Testis (tissue), 5 donors: ENCODE measurements at places on chromosomes 3 and 15. TPM values are rescaled to one million over a fixed set of nuclear protein-coding genes. Genes with fewer than 3 reads are reported as not detected.

MCF2L2 gene
- 24.2 TPM for total RNA-seq

DNA sequence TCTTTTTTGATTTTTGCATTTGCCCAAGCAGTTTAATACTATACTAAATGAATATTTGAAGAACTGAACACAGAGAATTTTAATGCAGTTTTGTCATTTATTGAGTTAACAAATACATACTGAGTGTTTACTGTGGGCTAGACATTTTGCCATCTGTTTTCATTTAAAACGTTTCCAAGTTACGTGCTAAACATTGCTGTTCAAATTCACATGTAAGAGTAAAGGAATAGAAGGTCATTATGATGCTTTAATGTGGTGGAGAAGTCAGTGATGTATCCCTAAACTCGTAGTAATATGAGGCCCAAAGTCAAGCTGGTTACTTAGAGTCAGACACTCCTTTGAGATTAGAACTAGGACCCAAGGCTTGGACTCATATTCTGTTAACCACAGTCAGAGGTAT, 49.4 kb downstream of the CRYBG3 start:
- DNase-seq: no peak

DNA sequence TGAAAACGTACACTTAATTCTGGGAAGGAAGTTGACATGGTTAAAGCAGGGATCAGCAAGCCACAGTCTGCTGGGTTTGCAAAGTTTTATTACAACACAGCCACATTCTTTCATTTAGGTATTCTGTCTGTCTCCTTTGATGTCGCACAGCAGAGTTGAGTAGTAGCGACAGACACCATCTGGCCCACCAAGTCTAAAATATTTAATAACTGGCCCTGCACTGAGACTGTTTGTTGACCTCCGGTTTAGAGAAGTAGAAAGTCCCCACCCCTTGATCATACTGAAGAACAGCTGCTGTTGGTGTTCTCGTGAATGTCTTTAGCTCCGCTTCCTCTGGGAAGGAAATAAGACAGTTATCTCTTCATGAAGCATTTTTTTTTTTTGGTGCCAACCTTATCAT, 66.2 kb downstream of the MCTP2 start:
- no peak for DNase-seq

CCDC13 gene
- 12.5 TPM for total RNA-seq

CKMT1A gene
- 0.68 TPM for total RNA-seq

DNA sequence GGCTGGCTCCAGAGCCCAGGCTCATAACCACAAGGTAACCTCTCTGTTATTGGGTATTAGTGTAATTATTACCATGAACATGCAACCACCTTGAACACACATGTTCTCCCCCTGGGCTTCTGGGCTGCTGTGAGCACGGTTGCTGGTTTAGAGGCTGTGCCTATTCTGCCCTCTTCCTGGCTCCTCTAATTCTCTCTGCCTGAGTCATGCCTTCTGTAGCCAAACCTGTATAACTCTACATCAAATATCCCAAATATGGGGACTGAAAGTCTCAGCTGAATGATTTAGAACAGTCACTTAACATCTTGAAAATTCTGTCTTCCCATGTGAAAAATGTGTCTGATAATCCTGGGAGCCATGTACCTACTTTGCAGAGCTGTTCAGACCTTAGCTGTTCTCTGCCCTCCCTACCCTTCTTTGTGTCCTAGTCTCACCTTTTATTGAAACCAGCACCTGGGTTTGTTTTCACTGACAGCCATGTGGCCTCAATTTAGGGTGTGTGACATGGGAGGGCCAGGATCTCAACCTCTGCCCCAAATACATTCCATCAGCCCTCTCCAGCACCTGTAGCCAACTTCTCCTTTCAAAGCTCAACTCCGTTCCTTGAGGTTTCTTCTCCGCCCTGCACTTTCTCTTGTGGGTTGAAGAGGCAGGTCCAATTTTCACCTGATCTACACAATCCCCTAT, 60.7 kb downstream of the PDZRN3 start:
- no peak for DNase-seq

DNA sequence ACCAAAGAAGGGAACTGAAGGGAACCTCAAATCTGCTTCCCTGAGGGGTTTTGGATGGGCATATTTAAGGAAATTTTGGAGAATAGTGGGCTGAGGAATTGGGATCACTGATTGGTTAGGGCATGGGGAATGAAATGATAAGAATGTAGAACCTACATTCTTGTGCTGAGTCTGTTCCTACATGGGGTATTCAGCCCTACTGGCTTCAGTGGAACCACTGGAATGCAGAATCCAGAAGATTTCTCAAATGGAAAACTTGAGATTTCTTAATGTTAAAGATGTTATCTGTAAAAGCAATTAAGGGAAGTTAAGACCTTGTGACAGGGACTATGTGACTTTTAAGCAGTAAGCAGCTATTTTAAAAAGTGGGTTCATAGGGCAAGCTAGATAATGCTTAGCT, 1062.4 kb downstream of the AGBL1 start:
- DNase-seq: no peak

SLC22A13 gene
- total RNA-seq: 2.6 TPM

GATA2 gene
- total RNA-seq: 11.9 TPM

- no peak for DNase-seq
Observed at GRCh38 chr3:22476976-22477375, 726.0 kb upstream of the ZNF385D start.

ACKR2 gene
- total RNA-seq: 3.4 TPM

GRCh38 chr3:109025896-109026295, 72.2 kb upstream of the GUCA1C start:
- DNase-seq: no peak

DNA sequence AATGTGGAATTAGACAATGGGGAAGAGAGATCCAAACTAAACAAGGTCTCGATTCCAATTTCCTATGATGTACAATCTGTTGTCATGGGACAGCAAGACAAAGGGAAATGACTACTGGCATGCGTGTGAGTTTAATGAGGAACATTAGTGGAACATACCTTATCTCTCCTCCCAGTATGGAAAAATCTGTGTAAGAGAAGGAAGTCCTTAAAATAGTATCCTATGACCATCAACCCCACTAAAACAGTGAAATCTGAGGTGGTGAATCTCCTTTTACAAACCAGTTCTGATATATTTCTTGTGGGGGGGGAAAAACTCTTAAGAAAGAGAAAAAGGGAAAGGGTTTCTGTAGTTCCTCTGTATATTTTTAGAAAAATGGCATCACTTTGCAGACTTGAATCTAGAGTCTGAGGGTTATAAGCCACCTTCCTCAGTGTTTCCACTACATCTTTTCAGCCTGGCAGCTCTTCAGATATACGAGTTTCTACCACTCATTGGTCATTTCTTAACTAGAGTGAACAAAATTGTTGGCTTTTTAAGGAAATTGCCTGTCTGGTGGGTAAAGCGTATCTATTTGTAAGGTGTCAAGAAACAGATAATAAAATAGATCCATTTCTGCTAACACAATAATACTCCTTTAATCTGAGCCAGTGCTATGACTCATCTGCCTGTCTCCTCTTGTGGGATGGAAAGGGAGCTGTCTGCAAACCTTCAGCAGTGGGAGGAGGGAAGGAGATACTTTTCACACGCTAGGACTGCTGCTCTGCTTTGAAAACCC, 3.0 kb upstream of the TNFAIP8L3 start:
- no peak for DNase-seq

NRG4 gene
- 14.6 TPM for total RNA-seq

GRCh38 chr3:157248590-157249422, 88.9 kb upstream of the CCNL1 start:
- peak; percentile 48 for DNase-seq

DNA sequence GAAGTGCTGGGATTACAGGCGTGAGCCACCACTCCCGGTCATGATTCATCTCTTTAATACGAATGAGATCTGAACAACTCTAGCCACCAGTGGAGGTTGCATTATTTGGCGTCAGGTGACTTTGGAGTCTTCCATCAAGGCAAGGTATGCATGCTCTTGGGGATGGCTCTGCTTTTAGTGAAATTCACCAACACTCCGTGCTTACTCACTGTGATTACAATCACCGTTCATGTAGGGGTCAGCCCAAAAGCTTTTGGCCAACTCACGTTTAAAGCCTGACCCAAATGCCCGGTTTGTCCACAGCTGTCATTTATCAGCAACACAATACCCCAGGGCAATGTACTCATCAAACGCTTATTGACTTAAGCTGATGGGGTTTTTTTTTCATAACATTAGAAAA, 155.4 kb downstream of the PDZRN3 start:
- DNase-seq: no peak

DNA sequence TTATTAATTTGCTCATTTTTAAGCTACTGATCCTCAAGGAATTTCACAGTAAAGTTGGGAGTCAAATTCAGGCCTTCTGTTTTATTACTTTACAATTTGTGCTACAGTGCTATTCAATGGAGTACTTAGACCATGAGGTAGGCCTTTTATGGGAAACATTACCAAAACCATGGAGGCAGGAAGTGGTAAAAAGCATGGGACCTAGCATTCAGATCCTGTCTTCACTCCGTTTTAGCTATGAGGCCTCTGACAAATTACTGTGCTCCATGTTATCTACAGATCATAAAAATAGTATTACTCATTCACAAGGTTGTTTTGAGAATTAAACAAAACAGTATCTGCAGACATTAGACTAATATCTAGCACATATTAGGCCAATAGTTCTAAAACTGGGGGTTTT, 140.6 kb upstream of the SLITRK3 start:
- DNase-seq: no peak

GRCh38 chr3:108062051-108062450, 28.8 kb downstream of the CD47 start:
- DNase-seq: no peak

- no peak for DNase-seq
Observed at GRCh38 chr3:176286476-176287085, 910.7 kb downstream of the TBL1XR1 start.

DNA sequence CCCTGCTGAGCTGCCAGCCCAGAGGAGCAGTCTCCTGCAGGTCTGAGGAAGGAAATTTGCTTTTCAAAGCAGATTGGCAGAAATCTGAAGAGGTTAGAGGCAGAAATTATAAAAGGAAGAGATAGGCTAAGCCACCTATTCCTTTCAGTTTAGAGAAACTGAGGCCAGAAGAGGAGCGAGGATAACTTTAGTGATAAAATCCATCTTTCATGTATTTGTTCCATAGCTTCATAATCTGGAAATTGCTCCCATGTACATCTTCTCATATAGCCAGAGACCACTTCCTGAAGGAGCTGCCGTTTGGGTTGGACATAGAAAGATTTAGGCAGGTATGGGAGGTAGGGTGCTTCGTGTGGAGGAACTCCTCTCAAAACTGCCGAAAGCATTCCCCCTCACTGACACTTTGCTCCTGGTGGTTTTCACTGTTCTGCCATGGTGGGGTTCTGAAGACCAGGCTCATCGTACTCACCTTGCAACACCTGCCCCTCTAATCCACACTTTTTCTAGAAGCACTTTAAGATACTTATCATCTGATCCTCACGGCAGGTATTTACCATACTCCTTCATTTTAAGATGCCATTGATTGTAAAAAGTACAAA, 670 bp upstream of the ACAP2 start:
- no peak for DNase-seq

FETUB gene
- 0.79 TPM for total RNA-seq

- no peak for DNase-seq
Observed at GRCh38 chr3:139113231-139113992, 68.7 kb upstream of the PRR23C start.

- DNase-seq: no peak
Observed at GRCh38 chr3:28835751-28836150, 445.1 kb upstream of the RBMS3 start.

GRCh38 chr15:22257047-22258008, 177.0 kb downstream of the OR4M2 start:
- peak; percentile 66 for DNase-seq

DNA sequence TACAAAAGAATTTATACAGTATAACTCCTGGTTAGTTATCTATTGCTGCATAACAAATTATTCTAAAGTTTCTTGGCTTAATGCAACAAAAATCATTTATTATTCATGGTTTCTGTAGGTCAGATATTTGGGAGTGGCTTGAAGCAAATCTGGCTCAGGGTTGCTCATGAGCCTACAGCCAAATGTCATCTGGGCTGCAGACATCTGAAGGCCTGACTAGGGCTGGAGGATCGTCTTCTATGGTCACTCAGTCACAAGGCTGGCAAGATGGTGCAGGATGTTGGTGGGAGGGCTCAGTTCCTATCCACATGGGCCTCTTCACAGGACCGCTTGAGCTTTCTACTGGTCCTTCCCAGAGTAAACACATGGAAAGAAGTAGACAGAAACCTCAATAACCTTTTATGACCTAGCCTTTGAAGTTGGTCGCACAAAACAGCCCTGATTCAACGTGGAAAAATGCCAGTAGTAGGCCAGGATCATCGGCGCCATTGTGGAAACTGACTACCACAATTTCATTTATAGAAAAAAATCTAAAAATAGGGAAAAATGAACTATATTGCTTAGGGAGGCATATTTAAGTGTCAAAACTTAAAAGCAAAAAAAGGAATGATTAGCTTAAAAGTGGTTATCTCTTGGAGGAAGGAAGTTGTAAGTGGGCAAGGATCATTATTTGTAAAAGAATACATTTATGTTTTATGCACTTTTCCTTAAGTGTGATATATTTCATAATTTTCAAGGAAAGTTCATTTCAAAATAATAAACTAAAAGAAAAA, 9.9 kb upstream of the MITF start:
- no peak for DNase-seq

GRCh38 chr3:8197384-8197783, 304.2 kb upstream of the LMCD1 start:
- no peak for DNase-seq

SEMA4B gene
- total RNA-seq: 59.4 TPM

RYR3 gene
- 4.3 TPM for total RNA-seq

RPL39L gene
- 93.0 TPM for total RNA-seq

- DNase-seq: no peak
Observed at GRCh38 chr15:86162172-86162591, 82.5 kb downstream of the AGBL1 start.

GRCh38 chr3:38978729-38979128, 73.0 kb downstream of the SCN11A start:
- no peak for DNase-seq

- DNase-seq: no peak
Observed at GRCh38 chr3:174940151-174940550, 81.0 kb downstream of the NAALADL2 start.

DNA sequence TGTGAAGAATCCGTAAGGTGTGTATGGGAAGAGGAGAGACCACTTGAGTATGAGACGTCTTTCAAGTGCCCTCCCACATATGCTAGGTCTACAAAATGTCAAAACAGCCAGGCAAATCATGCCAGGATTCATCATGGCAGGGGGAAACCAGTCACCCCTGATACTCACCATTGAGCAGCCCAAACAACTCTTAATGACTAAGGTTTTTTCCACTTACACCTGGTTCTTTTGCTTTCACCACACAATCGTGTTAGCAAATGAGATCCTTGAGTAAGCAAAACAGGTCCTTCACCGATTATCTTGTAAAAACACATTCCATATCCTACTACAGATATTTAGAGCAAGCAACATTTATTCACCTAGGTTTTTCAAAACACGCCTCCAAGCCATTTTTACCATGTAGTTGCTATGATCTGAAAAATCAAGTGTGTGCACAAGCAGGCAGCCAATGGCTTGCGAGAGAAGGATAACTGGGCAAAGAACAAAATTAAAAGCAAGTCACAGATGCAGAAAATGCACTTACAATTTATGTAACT, 177.5 kb upstream of the LPP start:
- DNase-seq: no peak

GP5 gene
- 0.16 TPM for total RNA-seq

- DNase-seq: no peak
Observed at GRCh38 chr3:160480931-160481330, 31.3 kb upstream of the TRIM59 start.

FRMD4B gene
- total RNA-seq: 17.8 TPM

- no peak for DNase-seq
Observed at GRCh38 chr3:107959550-107960154, 131.2 kb downstream of the CD47 start.
